ENCODE measurements at places on chromosomes 12 and 14. TPM values are rescaled to one million over a fixed set of nuclear protein-coding genes. Genes with fewer than 3 reads are reported as not detected.

The ESPL1 gene
- total RNA-seq, result 0.67 TPM

The KLRK1 gene
- total RNA-seq, result 1.7 TPM

The OR6C2 gene
- not detected for total RNA-seq

The TGM1 gene
- total RNA-seq, result 0.77 TPM

The CNTN1 gene
- 1.5 TPM for total RNA-seq

The CELA1 gene
- not detected for total RNA-seq

GRCh38 chr12:99713946-99714520 lies 66.5 kb downstream of the GARIN6 start:
- DNase-seq, result no peak

DNA sequence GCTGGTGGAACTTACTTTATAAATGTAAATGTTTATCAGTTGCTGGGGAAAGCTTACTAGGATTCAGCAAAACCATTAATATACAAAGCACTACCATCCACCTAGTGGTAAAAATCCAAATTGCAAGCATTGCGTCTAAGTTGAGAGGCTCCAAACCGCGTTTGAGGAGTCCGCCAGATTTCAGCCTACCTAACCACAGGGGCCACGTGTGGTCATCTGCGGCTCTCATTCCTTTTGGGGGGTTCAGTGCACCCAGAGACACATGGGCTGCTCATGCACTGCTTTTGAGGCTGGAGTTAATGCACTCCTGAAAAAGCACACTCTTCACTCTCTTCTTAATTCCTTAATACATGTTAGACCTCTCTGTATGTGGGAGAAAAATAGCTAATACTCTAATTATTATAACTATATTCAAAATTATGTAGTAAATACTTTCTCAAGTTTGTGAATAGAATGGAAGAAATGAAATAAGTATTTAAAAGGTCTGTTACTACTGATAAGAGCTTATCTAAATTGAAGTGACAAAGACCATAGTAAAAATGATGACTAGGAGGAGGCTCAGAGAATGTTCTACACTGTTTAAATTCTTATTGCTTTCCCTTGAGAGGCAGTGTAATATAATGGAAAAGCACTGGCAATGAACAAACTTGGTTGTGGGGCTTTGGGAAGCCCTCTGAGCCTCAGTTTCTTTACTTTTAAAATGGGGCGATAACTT lies 41.4 kb upstream of the MANSC4 start:
- DNase-seq, result no peak

DNA sequence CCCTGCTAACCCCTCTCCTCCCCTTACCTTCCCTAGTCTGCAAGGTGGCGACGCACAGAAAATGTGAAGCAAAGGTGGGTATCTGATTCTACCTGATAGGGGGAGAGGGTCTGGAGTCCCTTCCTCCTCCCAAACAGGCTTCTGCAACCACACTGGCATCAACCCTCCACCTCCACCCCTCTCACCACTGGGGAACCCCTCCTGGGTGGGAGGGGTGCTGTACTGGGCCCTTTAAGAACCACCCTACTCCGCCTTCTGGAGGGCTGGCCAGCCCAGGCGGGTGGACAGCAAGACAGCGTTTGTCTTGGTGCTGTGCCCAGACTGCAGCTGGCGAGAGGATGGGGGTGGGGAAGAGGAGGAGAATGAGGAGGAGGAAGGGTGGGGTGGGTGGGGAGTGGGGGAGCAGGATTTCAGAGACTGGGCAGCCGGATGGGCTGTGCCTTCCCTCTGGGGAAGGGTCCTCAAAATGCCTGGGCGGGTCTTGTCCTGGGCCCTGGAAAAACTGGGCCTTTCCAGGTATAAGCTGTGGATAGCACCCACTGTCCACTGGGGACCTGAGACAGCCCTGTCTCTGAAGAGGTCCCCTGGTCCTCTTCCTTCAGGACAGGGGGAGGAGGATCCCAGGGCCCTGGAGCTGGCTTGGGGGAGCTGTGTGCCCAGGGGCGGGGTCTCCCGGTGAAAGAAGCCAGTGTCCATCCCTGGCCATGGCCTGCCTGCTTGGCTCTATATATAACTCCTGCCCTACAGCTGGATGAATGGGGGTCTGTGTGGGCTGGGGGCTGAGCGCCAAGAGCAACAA lies 2.8 kb downstream of the TNS2 start:
- DNase-seq, result peak; percentile 92

DNA sequence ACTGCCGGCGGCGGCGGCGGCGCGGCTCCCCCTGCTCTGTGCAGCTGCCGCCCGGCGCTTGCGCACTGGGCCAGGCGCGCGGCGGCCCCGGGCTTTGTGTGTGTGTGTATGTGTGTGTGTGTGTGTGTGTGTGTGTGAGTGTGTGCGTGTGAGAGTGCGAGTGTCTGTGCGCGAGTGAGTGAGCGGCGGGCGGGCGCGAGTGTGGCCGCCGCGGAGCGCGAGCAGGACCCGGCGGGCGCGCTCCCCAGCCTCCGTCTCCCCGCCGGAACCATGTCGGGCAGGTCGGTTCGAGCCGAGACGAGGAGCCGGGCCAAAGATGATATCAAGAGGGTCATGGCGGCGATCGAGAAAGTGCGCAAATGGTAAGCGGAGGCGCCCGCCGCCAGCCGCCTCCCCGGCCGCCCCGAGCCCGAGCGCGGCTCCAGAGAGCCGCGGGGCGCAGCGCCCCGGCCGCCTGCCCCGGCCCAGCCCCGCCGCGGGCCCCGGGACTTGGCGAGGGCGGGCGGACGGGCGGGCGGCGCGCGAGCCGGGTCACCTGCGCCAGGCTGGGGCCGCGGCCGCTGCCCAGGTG lies at the start of gene BCL7A:
Gene BCL7A, plus strand, starts transcription at position 63 of the 571 bp plus-strand sequence. Its CDS starts 208 bp downstream, at position 271.
- DNase-seq, result no peak

DNA sequence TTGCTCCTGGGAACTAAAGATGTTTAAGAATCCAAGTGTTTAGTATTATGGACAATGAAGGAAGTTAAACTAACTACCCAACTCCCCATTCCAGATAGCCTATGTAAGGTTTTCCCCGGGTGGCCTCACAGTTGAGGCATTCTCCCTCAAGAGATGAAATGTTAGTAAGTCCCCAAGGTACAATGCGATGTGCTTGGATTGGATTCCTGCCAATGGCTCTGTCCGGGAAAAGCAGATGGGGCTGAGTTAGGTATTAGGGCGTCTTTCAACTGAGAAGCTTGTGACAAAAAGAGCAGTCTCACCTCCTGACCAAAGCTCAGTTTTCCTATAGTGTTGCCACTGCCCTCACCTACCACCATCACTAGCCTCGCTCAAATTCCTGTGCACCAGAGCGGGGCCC lies 64.8 kb upstream of the E2F7 start:
- no peak for DNase-seq

GRCh38 chr14:100306998-100307765 lies 938 bp upstream of the SLC25A29 start:
- no peak for DNase-seq

GRCh38 chr12:93020631-93021597 lies 91.8 kb upstream of the EEA1 start:
- DNase-seq, result no peak

DNA sequence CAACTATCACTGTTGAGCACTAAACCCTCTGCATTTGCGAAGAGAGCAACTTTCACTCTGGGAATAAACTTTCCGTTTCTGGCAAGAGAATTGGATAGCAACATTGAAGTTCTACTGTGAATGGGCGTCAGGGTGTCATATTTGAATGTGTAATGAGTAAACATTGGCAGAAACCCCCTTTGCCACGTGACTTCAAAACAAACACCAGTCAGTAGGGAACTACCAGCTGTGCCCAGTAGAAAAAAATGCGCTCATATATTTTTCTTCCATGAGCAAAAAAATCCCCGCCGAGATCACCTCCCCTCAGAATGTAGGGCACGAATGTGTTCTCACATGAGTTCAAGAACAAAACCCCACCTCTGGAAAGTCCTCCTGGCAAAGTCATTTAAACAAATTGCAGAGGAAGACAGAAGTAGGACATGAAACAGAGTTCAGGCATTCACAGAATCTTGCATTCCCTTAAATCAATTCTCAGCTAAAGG lies 80.6 kb downstream of the BTG1 start:
- DNase-seq, result no peak

DNA sequence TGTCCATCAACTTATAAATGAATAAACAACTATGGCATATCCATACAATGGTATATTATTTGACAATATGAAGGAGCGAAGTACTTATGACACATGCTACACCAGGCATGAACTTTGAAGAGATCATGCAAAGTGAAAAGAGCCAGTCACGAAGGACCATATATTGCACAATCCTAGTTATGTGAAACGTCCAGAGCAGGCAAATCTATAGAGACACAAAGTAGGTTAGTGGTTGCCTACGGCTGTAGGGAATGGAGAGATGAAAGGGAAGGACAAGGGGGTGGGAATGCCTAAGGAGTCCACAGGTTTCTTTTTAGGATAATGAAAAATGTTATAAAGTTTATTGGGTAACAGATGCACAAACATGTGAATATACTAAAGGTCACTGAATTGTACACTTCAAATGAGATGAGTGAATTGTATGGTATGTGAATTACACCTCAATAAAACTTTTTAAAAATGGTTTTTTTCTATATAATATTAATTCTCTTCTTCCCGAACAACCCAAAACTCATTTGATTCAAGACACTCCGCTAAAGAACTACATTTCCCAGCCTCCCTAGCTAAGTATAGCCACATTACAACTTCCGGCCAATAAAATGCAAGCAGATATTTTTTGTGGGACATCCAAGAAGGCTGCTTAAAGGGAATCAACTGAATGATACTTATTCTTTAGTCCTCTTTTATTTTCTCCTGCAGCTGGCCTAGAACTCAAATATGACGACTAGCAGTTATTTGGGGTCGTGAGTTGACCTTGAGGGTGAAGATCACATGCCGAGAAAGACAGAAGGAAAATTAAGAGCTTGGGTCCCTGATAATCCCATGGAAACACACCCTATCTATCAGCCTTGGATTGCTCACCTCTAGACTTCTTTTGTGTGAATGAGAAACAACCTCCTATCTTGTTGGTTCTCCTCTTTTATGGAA lies 187.2 kb downstream of the TTC8 start:
- DNase-seq, result no peak

GRCh38 chr12:95054206-95054605 lies 19.2 kb downstream of the NR2C1 start:
- no peak for DNase-seq

GRCh38 chr14:89455412-89455811 lies 38.4 kb upstream of the FOXN3 start:
- no peak for DNase-seq

GRCh38 chr12:120394483-120395367 lies 25.8 kb upstream of the MSI1 start:
- no peak for DNase-seq
